ENCODE measurements at places on chromosomes 7 and 10.
A peak's percentile ranks its signal among the peaks of the same experiment; 100 is the strongest.

GRCh38 chr10:124641282-124642087, 102.7 kb downstream of the FAM53B start:
- no peak for DNase-seq

DNA sequence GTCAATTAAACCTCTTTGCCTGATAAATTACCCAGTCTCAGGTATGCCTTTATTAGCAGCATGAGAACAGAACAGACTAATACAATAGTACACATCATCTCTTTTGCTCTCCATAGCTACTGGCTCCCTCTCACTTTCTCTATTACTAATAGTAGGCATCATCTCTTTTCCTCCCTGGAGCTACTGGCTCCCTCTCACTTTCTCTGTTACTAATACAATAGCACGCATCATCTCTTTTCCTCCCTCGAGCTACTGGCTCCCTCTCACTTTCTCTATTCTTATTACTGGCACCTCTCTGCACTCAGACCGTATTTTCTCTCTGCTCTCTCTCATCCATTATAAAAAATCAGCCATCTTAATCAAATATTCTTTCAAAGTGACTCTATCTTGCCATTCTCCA, 37.1 kb downstream of the SLC25A13 start:
- DNase-seq: no peak

GRCh38 chr7:138979226-138979979, 1.8 kb downstream of the KIAA1549 start:
- DNase-seq: no peak

GRCh38 chr10:122243550-122243949, 27.5 kb upstream of the BTBD16 start:
- DNase-seq: no peak

DNA sequence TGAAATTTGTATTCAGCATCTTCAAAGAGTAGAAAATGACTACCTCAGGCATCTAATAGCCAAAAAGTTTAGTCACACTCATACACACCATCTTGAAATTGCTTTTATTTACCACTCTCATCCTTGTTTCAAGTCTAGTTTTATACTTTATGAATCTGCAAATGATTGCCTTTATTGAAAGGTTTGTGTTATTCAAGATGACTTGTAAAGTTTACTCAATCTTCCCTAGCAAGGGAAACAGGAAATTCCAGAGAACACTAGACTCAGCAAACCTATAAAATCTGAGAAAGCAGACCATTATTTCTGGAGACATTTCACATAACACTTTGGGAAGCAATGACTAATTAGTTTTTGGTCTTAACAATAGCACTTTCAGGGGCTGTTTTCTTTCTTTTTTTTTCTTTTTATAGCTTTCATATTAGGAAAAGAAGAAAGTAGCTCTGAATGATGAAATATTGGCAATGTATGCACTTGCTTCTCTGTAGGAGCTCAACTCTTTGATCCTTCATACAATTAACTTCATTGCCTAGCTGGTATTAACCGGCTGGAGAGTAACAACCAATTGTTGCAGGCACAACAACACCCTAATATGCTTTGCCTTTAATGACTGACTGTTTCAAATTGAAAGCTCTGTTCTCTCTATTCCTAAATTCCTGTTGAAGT, 68.9 kb upstream of the HDAC9 start:
- no peak for DNase-seq

DNA sequence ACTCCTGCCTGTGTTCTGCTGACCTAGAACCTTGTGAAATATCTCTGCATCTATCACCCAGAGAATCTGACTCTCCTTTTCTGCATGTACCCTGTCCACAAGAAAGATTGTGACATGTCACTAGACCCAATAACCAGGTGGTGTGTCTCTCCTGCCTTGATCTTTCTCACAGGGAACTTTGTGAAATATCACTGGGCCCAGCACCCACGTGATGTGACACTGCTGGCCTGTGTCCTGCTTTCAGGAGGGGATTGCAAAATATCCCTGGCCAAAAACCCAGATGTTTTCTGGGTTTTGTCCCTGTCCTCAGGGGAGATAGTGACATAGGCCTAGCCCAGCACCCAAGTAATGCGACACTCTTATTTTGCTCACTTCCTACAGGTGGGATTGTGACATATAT, 10.1 kb upstream of the ZNF107 start:
- no peak for DNase-seq

DNA sequence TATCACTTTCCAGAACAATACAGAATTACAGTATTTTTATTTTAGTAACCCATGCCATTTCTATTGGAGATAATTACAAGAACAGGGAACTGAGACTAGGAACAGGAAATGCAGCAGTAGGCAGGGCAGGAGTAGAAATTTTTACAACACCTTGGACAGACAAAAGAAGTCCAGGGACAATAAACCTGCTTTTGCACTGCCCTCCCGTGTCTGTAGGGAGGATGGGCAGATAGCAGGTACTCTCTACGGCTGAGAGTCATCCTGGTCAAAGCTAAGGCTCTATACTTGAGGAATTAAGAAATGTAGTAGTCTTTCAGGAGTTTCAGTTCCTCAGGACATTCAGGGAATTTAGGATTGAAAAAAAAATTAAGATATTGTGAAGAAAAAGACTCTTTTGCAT, 63.4 kb downstream of the VAX1 start:
- no peak for DNase-seq

- no peak for DNase-seq
Measured at GRCh38 chr10:132677096-132677472, 108.9 kb downstream of the NKX6-2 start.

DNA sequence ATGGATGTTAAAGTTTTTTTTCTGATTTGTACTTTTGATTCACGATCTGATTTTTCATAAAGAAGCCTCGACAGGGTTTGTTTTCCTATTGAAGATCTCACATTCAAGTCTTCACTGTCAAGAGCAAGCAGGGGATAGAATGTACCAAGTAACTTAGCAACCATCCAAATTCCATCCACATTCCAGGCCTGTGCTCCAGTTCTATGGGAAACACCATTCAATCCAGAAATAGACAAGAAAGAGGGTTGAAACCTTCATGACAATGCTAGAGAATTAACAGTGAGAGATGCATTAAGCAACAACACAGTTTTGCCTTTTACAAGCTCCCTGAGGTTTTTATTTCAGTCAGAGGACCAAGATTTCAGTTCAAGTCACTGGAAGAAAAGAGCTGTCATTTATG, 300.2 kb downstream of the NEBL start:
- DNase-seq: no peak

DNA sequence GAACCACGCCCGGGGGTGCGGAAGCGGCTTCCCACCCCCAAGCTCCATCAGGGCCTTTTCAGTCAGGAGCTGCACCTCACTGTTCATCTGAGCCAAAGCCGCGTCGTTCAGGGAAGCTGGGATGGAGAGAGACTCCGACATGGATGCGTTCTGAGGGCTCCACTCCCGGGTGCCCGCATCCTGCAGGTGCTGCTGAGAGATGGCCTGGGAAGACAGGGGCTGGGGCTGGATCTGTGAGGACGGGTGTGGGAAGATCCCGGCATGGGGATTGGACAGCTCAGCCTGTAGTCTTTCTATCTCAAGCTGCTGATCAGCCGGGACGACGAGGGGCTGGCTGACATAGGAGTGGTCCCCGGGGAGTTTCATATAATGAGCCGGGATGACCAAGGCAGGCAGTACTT, 45.0 kb upstream of the NMT2 start:
- DNase-seq: no peak

DNA sequence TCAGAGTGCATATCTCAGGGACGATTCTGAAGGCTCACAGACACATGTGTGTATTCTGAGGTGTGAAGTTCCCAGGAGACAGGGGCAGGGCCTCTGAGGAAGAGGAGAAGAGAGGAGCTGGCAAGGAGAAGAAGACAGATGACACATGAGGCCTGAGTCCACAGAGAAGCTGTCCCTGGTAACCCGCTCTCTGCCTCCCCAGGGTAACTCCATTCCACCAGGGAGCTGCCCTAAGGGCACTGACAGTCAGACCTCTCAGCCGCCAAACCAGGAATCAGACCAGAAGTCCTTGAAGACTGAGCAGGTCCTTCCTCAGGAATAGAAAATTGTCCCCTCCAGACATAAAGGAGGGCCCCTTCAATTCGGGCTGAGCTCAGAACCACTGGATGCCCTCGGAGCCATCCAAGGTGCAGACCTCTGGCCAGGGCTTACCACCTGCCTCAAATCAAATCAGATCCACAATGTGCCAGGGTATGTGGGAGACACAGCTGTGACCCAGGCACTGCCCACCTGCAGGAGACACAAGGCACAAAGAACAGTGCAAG, 57.4 kb downstream of the TLL2 start:
- DNase-seq: no peak

DNA sequence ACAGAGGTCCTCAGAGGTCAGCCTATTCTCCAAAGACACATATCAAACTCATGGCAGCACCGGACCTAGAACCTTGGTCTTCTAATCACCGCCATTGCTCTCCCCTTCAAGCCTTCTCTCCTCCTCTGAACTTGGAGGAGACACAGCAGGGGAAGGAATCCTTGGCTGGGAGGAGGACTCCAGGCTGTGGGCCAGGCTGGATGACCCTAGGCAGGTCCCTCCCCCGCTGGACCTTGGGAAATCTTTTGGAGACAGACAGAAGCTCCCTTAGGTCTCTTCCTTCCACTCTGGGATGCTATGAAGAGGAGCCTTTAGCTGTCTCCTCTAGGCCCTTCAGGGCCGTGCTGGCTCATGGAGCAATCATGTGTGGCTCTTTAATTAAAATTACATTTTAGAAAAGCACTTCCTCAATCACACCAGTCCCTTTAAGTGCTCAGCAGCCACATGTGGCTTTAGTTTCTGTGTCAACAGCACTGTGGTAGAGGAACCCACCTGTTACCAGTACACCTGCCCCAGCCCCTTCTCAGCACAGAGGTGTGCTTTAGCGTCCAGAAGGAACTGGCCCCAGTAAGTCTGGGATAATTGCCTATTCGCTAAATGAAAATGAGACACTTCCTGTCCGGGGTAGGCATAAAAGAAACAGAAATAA, 238.2 kb downstream of the CELF2 start:
- DNase-seq: no peak

DNA sequence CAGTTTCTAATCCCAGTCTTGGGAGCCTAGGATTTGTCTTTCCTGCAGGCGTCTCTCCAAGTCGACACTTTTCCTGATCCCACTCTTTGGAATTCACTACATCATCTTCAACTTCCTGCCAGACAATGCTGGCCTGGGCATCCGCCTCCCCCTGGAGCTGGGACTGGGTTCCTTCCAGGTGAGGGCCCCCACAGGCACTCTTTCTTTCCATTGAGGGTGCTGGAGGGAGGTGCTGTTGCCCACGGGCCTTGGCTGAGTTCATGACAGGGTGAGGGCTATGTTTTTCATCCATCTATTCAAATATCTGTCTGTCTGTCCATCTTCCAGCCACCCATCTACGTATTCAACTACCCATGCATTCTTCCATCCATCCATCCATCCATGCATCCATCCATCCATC, 12.6 kb downstream of the GHRHR start:
- DNase-seq: no peak

- no peak for DNase-seq
Measured at GRCh38 chr10:72323771-72324191, 30.9 kb downstream of the DNAJB12 start.

- DNase-seq: peak; percentile 12
Measured at GRCh38 chr10:97336942-97337831, 2.7 kb upstream of the FRAT2 start.

DNA sequence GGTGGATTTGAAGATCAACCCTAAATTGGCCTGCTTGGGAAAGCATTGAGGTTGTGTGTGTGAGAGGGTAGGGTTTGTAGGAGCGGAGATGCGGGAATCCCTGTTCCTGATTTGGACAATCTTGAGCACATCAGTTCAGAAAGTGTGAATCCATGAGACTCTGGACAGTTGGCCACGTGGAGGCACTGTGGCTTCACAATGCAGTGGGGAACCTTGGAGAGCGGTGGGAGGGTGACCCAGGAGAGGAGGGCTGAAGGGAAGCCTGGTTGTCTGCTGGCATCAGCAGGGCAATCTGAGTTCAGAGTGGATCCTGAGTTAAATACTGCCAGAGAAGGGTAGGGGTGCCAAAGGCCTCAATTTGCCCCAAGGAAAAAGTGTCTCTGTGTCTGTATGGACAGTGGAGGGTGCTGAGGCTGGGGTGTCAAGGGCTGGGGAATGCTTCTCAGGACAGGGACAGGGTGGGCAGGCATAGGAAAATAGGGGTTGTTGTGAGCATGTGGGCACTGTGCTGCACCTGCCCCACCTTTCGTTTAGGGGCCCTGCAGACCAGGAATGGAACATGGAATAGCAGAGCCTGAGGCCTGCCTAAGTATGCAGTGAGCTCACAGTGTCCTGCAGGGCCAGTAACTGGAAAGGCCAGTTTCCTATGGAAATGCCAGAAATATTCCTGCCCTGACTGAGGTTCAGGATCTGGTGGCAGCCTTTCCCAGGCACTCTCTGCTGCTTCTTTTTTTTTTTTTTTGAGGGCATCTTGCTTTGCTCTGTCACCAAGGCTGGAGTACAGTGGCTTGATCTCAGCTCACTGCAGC, 162.9 kb upstream of the PRSS58 start:
- DNase-seq: no peak

DNA sequence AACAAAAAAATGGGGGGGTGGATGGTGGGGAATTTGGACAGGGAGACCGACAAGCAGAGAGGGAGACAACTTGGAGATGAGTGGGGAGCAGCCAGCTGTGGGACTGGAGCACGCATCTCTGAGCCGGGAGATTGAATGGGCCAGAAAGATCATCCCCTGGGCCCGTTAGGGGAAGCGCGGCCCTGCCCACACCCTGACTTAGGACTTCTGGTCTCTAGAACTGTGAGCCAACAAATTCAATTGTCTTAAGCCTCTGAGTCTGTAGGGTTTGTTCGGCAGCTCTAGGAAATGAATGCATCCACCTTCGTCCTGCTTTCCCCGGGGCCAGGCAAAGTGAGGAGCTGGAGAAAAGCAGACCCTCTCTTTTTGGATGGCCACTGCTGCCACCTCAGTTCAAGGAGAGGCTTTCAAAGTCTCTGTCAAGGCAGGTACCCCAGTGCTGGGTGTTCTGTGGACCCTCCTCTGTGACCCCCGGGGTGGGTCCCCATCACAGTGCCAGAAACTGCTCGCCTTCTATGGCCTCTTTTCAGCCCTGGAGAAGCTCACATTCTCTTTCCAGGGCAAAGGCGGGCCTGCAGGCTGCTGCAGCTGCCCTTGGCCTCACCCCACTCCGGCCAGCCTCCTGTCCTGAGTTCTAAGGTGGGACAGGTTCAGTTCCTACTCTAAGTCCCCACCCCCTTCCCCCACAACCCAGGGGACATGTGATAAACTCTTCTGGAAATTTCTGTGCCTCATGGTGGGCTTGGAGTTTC, 423.2 kb downstream of the RPS24 start:
- DNase-seq: no peak

Measured in DMS79 (cell line).